ENCODE measurements at places on chromosomes 11 and 22.

GRCh38 chr11:20159466-20160381 lies 551 bp downstream of the DBX1 start:
- no peak for DNase-seq

DNA sequence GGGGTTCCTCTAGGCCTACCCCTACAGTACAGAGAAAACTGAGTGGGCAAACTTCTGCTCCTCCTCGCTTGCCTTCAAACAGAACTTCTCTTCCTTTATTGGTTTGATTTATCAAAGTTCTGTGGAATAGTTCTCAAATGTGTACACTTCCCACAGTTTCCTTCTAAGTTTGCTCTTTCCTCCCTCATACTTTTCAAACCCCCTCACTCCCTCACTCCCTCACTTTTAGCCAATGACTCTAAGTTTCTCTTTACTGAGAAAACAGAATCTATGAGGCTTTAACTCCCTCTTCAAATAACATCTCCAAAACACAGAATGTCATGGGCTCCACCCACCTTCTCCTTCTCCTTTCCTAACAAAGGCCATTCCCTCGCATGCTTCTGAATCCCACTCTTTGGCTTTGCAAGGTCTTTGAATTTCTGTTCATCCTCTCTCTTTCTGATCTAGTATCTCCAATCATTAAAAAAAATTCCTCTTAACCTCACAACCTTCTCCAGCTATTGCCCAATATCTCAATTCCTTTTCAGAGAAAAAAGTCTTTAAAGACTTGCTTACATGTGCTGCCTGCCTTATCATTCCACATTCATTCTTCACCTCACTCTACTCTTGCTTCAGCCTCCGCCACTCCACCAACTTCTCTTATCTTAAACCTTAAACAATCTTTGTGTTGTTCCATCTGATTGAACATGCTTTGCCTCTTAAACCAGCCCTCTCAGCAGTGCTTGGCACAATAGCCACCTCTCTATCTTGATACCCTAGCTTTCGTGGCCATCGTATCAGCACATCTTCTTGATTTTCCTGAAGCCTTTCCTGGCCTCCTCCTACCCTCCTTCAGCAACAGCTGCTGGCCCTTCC lies 57.2 kb downstream of the DDI1 start:
- no peak for DNase-seq

GRCh38 chr11:113255096-113255495 lies 59.3 kb upstream of the TTC12 start:
- DNase-seq = no peak

GRCh38 chr22:26404851-26405421 lies 24.1 kb upstream of the ASPHD2 start:
- DNase-seq = no peak

DNA sequence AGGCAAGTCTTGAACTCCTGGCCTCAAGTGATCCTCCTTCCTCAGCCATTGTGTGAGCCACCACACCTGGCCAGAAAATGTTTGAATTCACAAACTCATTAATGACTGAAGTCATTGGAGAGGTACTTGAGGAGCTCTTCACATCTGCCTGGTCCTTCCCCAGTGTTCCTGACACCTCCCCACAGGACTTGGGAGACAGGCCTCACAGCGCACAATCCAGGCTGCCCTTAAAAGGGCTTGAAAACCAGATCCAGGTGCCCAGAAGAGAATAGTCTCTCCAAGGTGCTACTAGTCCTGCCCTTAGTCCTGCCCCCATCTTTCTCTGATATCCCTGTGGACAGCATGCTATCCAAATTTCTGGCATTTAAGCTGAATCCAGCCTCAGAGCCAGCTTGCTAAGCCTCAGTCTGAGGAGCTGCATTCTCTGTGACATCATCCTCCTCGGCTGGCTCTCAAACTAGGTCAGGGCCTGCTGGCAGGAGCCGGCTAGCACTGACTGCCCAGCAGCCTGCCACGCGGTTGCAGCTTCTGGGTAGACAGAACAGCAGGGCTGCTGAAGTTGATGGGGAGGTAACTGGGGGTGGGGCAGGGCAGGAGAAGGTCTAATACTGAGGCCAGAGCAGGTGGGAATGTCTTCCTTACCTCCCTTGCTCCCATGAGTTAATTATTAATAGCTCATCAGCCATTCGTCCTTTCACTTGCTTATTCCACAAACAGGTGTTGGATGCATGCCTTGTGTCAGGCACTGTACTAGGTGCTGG lies 35.3 kb upstream of the NECTIN1 start:
- no peak for DNase-seq

DNA sequence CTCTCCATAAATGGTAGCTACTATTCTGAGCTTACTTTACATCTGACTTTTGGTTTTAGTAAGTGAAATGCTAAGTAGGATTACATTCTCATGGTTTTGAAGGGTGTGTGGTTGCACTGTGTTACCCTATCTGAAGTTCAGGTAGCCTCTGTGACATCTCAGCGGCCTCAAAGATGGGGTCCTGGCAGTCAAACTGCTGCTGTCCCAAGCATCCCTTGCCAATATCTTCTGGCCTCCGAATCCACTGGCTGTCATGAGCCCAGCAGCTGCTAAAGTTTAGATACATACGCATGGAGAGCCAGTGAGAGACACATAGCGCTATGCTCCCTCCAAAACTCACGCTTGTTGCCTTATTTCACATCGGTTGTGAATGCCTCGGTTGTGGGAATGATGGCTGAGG lies 34.9 kb downstream of the UBASH3B start:
- no peak for DNase-seq

DNA sequence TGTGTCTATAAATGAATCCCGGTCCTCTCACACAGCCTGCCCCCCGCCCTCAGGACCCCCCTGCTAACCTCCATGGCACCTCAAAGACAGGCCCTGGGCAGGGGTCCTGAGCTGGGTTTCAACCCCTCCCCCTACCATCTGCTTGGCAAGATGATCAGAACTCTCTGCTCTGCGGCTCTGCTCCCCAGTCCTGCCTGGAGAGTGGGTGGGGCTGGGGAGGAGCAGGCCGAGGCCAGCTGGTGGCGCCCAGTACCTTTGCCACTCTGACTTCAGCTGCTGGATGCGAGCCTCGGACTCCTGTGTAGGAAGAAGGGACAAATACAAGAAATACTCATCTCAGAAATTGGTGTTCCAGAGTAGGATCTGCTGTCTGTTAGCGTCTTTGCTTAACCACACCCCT lies 15.0 kb downstream of the SUN2 start:
- DNase-seq = no peak

GRCh38 chr11:94472916-94473799 lies 20.5 kb downstream of the MRE11 start:
- DNase-seq = no peak

- DNase-seq = peak; percentile 31
These were observed 5.0 kb upstream of the UBQLNL start for GRCh38 chr11:5521540-5521939.

DNA sequence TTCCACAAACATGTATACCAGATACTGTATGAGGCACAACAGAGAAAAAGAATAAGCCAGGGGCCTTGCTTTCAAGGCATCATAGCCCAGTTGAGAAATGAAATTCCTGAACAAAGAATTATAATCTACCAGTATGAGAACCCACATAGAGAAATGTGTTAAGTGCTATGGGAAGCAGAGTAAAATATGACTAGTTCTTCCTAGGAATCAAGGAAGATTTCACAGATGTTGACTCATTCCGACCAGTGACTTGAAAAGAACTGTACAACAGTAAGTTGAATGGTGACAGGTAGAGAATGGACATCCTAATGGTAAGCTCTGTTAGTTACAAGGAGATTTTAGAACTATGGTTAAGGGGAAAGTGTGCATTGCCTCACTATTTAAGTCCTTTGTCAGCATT lies 102.6 kb downstream of the TRIM44 start:
- DNase-seq = no peak

DNA sequence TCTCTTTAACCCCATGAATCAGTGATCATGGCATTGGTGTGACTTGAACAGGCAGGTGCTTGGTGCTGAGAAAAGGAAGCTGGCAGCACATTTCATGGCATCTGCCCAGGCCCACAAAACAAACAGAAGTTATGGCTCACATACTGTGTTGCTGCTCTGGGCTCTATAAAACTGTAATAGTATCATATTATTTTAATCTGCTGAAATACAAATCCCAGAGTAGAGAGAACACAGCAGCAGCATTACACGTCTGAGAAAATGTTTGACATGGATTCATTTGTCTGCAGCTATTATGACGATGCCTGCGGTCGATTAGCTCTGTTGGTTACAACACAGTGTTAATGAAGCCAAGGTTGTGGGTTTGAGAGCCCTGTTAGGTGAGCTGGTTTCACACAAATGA lies 80.8 kb downstream of the ALX4 start:
- DNase-seq = no peak

Measured in SK-MEL-5 (cell line).